DND-41 (cell line): ENCODE measurements at places on chromosomes 6 and 20.

- no peak for DNase-seq
Measured at GRCh38 chr6:106087548-106088325, 1.6 kb downstream of the PRDM1 start.

- DNase-seq = no peak
Measured at GRCh38 chr6:22098601-22099031, 198.2 kb downstream of the PRL start.

- DNase-seq = peak; percentile 21
Measured at GRCh38 chr6:111057074-111057752, 30.1 kb upstream of the SLC16A10 start.

GRCh38 chr6:157677235-157677634 lies 145.8 kb upstream of the SNX9 start:
- DNase-seq = no peak

DNA sequence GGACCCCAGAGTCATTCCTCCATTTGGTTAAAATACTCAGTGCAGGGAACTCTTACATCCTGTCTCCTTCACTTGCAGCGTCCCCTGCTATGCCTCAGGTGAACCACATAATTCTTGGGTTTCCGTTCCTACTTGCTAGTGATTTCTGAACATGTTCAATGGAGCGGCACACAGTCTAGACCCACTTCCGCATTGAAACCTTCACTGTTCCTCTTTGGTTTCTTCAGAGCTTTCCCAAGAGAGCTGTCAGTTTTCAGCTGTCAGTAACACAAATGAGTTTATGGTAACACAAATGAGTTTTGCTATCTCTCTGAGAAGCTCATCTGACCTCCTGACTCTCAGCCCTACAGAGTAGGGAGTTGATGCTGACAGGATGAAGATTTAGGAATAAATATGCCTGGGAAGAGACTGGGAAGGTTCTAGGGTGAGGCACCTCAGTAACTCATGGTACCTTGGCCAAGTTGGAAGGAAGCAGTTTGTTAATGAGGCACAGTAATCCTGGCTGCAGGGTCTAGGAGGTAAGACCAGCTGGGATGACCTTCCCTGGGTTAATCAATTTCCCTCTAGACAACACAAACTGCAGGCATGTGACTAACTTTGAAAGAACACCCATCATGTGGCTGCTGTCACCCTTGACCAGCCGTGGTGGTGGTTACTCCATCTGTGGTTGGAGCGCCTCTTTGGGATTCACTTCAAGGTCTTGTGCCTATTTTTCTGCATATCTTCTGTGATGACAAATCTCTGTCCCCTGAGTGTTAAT lies 5.4 kb downstream of the SYS1 start:
- DNase-seq = no peak
